Amniotic epithelial cell (primary cell): ENCODE measurements at places on chromosomes 12 and 14.

- peak; percentile 74 for DNase-seq
These were observed 58.8 kb downstream of the CCER1 start for GRCh38 chr12:90896164-90896563.

GRCh38 chr14:99254328-99255009 is 17.5 kb downstream of the BCL11B start:
- no peak for DNase-seq

- no peak for DNase-seq
These were observed 6.1 kb downstream of the CEP170B start for GRCh38 chr14:104871145-104871655.

DNA sequence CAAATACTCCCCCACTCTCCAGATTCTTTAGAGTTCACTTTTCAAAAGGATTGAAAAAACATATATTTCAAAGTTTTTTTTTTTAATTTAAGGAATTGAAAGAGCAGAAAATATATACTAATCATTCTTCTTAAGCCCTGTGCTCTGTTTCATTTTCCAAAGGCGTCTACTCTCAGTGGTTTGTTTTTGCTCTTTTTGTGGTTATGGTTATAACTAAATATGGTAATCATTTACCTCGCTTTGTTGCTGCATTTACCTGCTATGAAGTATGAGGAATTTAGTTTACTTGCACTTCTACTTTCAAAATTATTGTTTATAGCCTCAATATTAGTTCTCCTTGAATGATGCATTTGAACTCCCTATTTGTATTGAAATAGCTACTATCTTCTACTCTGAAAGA is 55.9 kb upstream of the LRRK2 start:
- DNase-seq: no peak
